ENCODE measurements at places on chromosomes 3 and 15.

GRCh38 chr15:55937040-55937439 is 56.4 kb downstream of the NEDD4 start:
- no peak for DNase-seq

GRCh38 chr15:100771746-100772145 is 107.9 kb upstream of the ALDH1A3 start:
- DNase-seq = no peak

- no peak for DNase-seq
Observed at GRCh38 chr15:33067456-33067855, 127.1 kb downstream of the FMN1 start.

DNA sequence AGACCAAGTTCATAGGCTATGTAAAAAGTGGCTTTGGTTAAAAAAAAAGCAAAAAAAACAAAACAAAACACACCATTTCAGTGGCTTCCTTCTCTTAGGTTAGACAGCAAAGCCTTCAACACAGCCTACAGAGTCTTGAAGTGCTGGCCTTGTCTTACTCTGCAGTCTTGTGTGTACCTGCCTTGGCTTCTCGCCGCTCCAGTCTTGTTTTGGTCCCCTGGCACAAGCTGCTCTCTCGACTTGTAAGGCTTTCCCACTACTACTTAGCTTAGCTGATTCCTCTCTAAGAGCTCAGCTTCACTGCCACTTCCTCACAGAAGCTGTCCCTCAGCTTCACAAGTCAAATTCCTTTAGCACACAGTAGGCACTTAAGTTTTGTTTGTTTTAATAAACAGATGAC is 63.0 kb downstream of the ST3GAL6 start:
- DNase-seq = no peak

DNA sequence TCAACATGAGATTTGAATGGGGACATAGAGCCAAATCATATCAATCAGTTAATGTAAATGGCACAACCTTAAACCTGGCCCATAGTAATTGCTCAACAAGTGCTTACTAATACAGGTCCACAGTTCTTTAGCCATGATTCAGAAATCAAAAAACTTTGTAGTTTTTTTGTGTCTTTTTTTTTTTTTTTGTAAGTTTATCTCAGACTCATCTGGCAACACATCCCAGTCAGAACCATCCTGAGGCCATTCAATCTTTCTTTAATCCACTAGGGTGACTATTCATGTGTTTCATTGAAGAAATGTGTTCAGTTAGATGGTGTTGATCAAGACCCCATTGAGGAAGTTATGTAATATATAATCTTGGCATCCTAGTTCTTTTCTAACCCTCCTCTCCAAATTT is 65.4 kb downstream of the ABI3BP start:
- no peak for DNase-seq

DNA sequence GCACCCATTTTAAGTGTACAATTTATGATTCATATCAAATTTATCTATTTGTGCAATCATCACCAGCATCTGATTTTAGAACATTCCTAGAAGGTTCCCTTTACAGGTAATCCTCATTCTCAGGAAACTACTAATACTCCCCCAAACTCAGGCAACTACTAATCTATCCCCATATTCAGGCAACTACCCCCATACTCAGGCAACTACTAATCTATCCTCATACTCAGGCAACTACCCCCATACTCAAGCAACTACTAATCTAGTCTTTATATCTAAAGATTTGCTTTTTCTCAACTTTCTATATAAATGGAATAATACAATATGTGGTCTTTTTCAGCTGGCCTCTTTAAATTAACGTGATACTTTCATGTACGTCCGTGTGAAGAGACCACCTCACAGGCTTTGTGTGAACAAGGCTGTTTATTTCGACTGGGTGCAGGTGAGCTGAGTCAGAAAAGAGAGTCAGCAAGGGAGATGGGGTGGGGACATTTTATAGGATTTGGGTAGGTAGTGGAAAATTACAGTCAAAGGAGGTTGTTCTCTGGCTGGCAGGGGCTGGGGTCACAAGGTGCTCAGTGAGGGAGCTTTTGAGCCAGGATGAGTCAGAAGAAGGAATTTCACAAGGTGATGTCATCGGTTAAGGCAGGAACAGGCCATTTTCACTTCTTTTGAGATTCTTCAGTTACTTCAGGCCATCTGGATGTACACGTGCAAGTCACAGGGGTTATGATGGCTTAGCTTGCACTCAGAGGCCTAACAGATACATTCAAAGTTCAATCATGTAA is 1444.5 kb upstream of the CADM2 start:
- no peak for DNase-seq

- DNase-seq = no peak
Observed at GRCh38 chr15:58628206-58628947, 121.1 kb downstream of the ADAM10 start.

- DNase-seq = no peak
Observed at GRCh38 chr3:124455891-124456290, 274.4 kb upstream of the UMPS start.

GRCh38 chr3:189419038-189419437 is 212.2 kb upstream of the TP63 start:
- no peak for DNase-seq

GRCh38 chr3:12097971-12098370 is 60.7 kb downstream of the TIMP4 start:
- no peak for DNase-seq

- DNase-seq = no peak
Observed at GRCh38 chr3:157981819-157982218, 124.4 kb downstream of the SHOX2 start.

GRCh38 chr15:77796046-77796729 is 163.5 kb upstream of the LINGO1 start:
- DNase-seq = no peak

- no peak for DNase-seq
Observed at GRCh38 chr3:40008796-40009195, 199.4 kb downstream of the MYRIP start.

DNA sequence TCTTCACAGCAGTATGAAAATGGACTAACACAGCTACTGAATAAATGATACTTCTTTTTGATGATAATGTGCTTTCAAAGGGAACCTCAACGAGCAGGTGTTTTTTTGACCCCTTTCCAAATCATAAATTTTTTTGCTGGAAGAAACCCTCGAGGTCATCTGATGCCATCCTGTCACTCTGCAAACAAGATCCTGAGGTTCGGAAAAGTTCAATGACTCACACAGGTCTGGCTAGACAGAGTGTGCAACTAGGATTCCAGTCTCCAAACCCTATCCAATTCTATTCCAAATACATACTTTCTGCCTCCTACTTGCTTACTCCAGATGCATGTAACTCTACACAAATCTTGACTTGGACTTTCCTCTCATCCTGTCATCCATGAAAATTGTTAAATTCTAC is 124.7 kb downstream of the NEDD4 start:
- no peak for DNase-seq

GRCh38 chr3:30227571-30228301 is 378.7 kb upstream of the TGFBR2 start:
- DNase-seq = no peak

DNA sequence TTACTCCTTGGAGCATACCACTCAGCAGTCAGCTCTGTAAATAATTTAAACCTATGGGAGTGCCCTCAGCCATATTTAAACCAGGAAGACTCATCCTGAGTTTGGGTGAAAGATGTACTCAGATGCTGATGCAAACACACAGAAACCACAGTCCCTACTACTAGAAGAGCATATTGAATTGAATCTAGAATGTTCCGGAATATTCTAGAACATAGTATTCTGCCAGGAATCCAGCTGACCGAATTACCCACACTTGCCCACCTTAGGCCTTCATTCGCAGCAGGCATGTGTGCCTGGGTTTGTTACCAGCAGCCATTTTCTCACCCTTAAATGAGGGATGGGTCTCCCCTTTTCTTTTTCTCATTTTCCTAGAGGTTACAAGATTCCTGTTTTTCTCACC is 202.4 kb upstream of the ICE2 start:
- DNase-seq = no peak

DNA sequence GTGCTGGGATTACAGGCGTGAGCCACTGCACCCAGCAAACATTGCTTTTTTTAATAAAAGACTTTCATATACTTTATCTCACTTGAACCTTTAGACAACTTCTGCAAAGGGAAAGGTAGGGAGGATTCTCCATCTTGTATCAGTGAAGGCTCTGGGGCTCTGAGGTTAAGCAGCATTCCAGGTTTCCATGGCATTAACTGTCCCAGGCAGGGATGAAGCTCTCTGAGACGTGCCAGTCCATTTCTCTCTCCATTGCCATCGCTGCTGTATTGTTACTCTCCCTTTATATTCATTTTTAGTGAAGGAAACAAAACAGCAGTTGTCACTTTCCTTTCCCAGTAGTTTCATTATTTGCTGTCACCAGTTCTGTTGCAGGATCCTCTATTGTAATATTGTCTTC is 342.4 kb downstream of the LPP start:
- no peak for DNase-seq

- DNase-seq = no peak
Observed at GRCh38 chr15:100762913-100763834, 116.5 kb upstream of the ALDH1A3 start.

DNA sequence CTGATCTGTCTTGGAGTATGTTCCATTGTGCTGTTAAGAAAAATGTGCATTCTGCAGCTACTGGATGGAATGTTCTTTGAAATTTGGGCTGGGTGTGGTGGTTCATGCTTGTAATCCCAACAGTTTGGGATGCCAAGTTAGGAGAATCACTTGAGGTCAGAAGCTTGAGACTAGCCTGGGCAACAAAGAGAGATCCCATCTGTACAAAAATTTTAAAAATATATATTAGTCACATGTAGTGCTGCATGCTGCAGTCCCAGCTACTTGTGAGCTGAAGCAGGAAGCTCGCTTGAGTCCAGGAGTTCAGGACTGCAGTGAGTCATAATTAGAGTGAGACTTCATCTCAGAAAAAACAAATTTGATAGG is 62.8 kb upstream of the PLSCR4 start:
- DNase-seq = no peak

DNA sequence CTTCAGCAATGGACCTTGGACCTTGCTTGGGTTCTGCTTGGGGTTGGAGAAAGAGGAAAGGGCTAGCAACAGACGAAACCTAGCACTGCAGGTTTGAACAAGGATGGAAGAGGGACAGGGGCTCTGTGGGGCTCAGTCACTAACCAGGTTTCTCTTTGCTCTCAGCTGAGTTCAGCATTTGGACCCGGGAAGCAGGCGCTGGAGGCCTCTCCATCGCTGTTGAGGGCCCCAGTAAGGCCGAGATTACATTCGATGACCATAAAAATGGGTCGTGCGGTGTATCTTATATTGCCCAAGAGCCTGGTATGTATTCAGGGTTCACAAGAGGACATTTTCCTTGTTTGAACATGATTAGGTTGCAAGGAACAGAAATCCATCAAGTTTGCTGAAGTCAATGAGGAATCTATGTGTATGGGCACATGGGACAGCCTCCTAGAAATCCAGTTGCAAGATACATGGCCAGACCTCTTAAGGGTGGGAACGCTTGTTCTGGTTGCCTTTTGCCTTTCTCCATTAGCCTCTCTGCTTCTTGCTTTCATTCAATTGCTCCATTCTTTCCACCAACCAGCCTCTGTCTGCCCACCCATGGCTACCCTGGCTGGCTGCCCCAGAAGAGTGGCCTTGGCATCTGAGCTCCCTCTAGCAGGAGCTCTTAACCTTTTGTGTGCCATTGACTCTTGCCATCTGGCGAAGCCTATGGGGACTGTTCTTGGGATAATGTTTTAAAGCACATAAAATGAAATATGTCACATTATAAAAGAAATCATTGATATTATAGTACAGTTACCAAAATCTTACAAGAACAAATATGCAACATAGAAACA is 55.9 kb downstream of the DNASE1L3 start:
- no peak for DNase-seq
